Left cardiac atrium (tissue), 4 donors: ENCODE measurements at places on chromosomes 3 and 15.

GRCh38 chr3:9190276-9190675, 59.2 kb downstream of the SRGAP3 start:
- DNase-seq = no peak

DNA sequence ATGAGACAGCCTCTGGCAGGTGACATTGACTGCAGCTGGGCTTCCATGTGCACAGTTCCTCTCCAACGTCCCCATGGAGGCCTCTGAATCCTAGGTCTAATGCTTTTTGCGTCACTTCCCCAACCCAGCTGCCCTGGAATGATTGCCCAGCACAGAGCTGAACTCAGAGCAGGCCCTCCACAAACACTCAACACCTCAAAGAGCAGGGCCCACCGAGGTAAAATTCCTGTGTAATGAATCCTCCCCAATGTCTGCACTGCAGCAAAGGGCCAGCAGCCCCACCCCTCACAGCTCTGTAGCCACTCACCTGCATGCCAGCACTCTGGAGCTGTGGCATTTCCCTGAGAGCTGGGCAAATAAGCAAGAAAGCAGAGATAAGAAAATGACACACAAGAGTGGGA, 42.6 kb upstream of the DUSP7 start:
- DNase-seq = peak; percentile 66

GRCh38 chr3:150202711-150203110, 205.4 kb upstream of the TSC22D2 start:
- DNase-seq = no peak

DNA sequence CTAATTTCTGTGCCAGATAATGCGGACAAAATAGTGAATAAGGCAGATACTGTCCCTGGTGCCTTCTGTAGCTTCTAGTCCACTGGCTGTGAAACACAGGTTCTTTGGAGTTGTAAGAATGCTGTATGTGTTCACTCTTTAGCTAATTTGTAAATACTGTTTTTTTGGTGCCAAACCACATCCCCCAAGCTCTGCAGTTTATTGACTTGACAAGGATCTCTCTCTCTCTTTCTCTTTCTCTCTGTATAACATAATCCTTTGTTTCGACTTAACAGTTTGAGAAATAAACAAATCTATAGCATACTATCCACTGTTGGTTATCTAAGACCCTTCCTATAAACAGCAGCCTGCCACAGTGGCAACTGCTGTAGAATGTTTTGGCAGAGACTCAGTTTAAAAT, 7.6 kb downstream of the SMAD3 start:
- DNase-seq = no peak

GRCh38 chr3:43411429-43411828, 125.1 kb downstream of the SNRK start:
- no peak for DNase-seq

- no peak for DNase-seq
Measured at GRCh38 chr3:41690766-41691563, 270.9 kb downstream of the ULK4 start.

- no peak for DNase-seq
Measured at GRCh38 chr15:58407236-58407775, 24.5 kb upstream of the LIPC start.

DNA sequence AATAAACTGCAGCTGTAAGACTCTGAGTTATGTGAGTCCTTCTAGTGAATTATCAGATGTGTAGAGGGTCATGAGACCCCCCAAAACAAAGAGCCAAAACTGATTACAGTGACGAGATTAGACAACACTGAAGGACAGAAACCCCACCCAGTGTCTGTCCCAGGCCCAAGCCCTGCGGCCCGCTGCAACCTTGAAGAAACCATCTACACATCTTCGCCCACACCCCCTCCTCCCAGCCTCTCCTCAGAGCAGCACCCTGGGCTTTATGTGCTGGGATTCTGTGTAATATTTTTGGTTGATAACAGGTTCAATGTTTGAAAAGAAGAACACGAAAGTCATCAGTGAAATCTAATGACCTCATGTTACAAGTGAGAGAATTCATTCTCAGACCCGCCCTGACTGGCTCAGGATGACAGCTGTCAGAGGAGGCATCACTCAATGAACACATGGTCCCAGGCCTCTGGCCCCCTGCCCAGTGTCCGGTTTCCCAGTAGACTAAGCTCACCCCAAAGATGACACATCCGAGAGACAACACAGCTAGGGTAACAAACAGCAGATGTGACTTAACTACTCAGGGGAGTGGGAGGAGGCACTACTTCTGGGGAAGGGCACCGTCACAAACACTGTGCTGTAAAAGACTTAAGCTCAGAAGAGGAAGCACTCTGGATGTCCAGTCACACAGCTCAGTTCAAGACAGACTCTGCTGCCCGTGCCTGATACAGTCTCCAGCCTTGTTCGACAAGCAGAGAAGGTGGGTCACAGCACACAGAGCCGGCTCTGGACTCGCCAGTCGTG, 48.9 kb downstream of the NIPA2 start:
- DNase-seq = peak; percentile 44

- no peak for DNase-seq
Measured at GRCh38 chr3:195208183-195208582, 62.8 kb downstream of the XXYLT1 start.

- no peak for DNase-seq
Measured at GRCh38 chr3:131704098-131704497, 201.3 kb upstream of the MRPL3 start.

GRCh38 chr15:58109419-58109818, 28.8 kb upstream of the AQP9 start:
- no peak for DNase-seq
